Stimulated activated CD4-positive, alpha-beta T cell treated with anti-CD3 and anti-CD28 coated beads, Interleukin-4, amount 100 ng/mL, for 48 hours (primary cell): ENCODE measurements at places on chromosomes 2 and 18.
A peak's percentile ranks its signal among the peaks of the same experiment; 100 is the strongest.

DNA sequence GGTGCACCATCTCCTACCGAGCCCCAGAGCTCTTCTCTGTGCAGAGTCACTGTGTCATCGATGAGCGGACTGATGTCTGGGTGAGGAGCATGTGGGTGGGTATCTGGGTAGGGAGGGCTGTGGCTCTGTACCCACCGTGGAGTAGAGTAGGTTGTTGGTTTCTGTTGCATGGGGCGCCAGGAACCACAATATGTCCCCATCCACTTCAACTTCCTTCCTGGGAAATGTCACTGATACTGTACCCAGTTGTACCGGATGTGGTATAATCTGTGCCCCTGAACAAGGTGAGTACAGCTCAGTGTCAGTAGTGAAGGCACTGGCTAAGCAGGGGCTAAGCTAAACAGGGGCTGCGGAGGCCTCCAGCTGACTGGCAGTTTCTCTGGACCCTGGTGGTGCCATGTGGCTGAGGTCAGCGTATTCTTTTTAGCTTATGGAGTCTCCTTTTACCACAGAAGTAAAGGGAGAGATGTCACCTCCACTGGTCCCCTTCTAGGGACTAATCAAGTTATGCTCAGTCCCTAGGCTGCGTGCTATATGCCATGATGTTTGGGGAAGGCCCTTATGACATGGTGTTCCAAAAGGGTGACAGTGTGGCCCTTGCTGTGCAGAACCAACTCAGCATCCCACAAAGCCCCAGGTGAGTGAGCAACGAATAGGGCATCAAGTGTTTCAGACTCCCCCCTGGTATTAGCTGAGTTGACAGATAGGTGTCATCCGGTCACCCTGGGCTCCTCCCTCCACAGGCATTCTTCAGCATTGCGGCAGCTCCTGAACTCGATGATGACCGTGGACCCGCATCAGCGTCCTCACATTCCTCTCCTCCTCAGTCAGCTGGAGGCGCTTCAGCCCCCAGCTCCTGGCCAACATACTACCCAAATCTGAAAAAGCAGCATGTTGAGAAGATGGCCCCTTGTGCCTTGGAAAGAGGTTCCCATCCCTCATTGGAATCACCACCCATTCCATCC is 2.7 kb downstream of the STK16 start:
- DNase-seq: peak; percentile 49

GRCh38 chr18:3982541-3982940 is 472.6 kb downstream of the DLGAP1 start:
- no peak for DNase-seq

- DNase-seq: no peak
These were observed 50.7 kb downstream of the STRN start for GRCh38 chr2:36915627-36916026.

DNA sequence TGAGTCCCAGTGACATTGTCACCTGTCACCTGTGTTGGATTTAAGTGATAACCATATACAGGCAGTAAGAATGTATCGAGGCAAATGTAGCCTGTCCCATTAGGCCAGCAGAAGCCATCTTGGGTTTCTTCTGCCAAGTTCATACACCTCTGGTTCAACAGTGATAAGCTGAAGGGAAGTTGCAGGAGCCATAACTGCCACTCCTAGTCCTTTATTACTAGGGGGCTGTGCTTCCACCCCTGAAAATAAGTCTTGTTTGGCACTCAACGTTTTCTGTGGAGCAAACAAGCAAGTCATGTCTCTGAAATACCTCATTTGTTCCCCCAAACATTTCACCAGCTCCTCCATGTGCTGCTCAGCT is 58.1 kb upstream of the ALPP start:
- no peak for DNase-seq

- no peak for DNase-seq
These were observed 8.5 kb upstream of the C2orf69 start for GRCh38 chr2:199902486-199903110.

DNA sequence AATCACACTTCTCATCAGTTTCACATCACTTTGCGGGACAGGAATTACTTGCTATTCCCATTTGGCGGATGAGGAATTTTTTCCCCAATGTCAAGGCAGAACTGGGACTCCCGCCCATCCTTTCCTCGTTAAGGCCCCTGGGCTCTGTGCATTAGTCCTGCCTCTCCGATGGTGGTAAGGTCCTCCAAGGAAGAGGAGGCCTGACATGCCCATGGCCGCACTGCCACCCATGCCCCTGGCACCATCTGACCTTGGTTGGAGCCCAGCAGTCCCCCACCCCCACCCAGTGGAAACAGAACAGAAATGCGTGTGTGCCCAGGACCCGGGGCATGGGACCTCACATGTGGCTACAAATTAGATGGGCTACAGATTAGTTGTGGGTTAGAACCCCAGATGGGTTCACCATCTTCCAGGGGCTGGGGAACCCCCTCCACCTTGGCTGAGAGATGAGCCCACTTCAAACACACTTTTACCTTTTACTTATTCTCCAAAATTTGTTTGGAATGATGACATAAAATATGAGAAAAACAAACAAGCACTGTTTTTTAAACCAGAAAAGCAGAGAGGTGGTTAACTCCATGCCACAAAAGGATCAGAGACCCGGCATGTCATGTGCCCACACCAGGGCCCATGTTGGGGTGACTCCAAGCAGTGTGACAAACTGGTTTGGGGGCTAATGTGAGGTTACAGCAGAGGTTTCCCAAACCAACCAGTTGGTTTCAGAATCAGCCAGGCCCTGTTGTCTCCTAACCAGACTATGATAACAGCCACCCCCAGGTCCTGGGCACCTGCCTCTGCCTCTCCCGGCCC is 11.0 kb upstream of the DUSP2 start:
- peak; percentile 53 for DNase-seq

DNA sequence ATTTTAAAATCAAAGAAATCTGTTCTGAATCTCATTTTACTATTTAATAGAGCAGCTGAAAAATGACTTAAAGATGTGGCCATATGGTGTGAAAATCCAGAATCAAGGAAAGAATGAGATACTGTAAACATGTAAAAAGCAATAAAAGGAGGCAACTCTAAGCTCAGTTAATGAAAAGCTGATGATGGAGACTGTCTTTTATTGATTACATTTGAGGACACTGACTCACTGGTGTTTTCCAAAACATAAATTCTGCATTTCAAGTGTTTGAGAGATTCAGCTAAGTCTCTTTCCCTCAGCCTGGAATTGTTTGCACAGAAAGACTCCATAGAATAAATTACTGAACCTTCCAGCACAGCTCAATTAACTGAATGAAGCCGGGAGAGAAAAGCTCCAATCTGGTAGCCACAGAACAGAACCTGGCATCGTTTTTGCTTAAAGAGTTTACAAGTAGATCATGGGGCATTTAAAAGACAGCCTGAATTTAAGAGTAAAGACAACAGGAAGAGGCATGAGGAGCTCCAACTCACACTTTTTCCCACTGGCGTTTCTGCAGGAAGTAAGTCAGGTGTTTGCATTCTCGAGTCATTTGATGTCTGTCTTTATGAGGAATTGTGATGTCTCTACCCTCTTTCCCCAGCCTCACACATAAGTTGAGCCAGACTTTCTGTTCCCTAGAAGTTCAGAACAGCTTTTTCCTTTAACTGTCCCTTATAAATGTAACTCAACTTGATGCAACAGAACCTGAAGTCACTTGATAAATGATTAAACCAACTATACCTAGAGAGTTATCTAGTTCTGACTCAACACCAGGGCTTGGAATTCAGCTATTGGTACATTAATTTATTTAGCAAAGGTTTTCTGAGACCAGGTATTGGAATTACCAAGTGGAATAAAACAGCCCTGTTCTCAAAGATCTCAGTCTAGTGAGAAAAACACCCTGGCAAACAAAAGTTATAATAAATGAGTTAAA is 53.3 kb downstream of the FTCDNL1 start:
- DNase-seq: no peak

- no peak for DNase-seq
These were observed 572.0 kb upstream of the LINC00305 start for GRCh38 chr18:64720781-64721464.

DNA sequence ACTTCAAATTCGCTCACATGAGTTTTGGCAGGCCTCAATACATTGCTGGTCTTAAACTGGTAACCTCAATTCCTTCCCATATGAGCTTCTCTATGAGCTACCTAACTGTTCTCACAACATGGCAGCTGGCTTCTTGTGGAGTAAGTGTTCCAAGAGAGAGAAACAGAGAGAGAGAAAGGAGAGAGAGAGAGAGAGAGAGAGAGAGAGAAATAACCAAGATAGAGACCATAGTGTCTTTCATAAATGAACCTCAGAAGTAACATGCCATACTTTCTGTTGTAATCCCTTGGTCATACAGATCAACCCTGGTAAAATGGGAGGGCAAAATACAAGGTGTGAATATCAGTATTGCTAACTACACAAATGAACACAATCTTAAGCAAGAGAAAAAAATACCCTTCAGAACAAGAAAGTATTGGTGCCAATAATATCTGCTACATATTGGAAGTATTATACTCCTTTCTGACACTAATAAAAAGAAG is 33.2 kb upstream of the UBE2E3 start:
- DNase-seq: no peak

GRCh38 chr18:7895346-7895745 is 328.2 kb downstream of the PTPRM start:
- DNase-seq: no peak

DNA sequence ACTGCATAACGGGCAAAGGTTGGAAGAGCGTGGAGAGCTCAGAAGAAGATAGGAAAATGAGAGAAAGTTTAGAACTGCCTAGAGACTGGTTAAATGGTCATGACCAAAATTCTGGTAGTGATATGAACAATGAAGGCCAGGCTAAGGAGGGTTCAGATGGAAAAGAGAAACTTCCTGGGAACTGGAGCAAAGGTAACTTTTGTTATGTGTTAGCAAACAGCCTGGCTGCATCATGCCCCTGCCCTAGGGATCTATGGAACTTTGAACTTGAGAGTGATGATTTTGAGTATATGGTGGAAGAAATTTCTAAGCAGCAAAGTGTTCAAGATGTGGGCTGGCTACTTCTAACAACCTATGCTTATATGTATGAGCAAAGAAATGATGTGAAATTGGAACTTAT is 44.4 kb upstream of the SPATS2L start:
- no peak for DNase-seq

GRCh38 chr2:229930656-229931055 is 8.4 kb downstream of the FBXO36 start:
- DNase-seq: no peak

DNA sequence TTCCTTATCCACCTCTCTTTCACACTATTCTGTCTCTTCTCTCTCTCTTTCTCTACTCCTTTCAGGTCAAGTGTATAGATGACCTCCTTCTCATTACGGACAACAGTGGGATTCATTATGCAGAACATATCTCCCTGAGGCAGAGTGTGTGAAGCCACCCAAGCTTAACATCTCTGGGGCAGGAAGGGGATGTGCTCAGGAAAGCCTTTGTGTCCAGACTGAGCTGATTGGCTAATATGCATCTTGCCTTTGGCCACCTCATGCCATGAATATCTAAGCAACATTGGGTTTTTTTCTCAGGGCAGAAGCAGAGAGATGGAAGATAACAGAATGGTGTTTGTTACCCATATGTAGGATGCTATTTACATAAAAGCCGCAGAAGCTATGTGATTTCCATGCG is 211.4 kb upstream of the LRRTM1 start:
- no peak for DNase-seq

DNA sequence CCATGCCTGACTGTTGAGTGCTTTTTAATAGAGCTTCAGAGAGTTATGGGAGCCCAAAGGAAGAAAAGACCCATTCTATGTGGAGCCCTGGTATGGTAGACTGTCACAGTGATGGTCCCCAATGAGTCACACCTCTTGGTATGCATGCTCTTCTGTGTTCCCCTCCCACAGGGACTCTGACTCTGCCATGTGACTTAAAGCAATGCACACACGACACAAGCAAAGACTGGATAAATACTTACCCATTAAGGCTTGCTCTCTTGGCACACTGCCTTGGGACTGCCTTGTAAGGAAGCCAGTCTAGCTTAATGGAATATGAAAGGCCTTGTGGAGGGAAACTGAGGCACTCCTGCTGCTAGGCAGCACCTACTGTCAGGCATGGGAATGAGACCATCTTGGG is 16.7 kb upstream of the DTNB start:
- DNase-seq: no peak

GRCh38 chr18:22267697-22268096 is 98.3 kb downstream of the GATA6 start:
- DNase-seq: no peak

GRCh38 chr2:37447446-37447845 is 103.0 kb downstream of the QPCT start:
- DNase-seq: no peak

DNA sequence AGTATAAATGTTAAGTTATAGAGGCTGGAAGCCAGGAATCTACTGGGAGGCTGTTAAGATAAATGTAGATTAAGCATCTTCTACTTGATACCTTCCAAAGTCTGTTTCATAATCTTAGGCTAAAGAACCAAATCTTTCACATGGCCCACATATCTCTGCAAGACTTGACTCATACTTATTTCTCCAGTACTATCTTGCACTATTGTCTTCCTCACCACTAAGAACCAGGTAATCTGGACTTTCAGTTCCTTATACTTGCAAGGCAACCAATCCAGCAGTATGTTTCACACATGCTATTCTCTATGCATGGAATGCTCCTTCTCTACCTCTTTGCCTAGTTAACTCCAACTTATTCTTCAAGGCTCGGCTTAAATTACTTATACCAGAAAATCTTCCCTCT is 62.2 kb downstream of the RBMS1 start:
- no peak for DNase-seq

DNA sequence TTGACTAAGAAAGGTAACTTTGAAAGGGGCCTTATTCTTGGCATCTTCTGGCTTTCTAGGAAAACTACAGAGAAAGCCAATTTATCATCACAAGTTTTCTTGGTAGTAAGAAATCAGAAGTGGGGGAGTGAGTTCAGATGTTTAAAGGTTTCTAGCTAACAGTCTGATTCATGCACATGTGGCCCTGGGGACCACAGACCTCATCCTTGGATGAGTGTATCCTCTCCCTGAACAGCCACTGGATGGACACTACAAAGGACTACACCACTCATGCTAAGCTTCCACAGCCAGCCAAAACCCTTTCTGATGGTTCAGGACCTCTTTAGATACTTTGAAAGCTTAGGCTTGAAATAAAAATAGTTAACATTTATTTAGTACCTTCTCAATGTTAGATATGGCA is 218.3 kb upstream of the STK17B start:
- no peak for DNase-seq

GRCh38 chr2:30504731-30505130 is 57.7 kb downstream of the LCLAT1 start:
- DNase-seq: no peak

GRCh38 chr2:232652505-232652851 is 19.1 kb downstream of the EFHD1 start:
- DNase-seq: no peak

- DNase-seq: no peak
These were observed 122.2 kb upstream of the TACR1 start for GRCh38 chr2:75321599-75321922.

DNA sequence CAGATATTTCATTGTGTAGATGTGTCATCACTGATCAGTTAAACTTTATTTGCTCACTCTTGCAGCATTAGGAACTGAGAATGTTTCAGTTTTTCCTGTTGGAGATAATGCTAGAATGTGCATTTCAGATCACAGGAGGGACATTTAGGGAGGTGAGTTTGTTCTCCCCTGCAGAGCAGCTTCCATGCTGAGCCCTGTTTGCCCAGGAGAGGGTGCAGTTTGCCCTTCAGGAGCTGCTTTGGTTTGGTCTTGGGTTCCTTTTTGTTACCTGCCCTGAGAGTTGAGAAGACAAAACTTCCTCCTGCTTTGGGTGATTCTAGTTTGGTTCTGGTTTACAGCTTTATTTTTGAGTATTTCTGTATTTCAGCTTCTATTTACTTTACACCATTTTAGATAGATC is 49.9 kb downstream of the DGKD start:
- peak; percentile 48 for DNase-seq

GRCh38 chr2:121005453-121005852 is 269.8 kb downstream of the GLI2 start:
- no peak for DNase-seq
